Pulmonary artery endothelial cell (primary cell): ENCODE measurements at places on chromosomes 12 and 14. TPM values are rescaled to one million over a fixed set of nuclear protein-coding genes. Genes with fewer than 3 reads are reported as not detected.
A peak's percentile ranks its signal among the peaks of the same experiment; 100 is the strongest.

- no peak for DNase-seq
These were observed 447.5 kb downstream of the AACS start for GRCh38 chr12:125512541-125513298.

- no peak for DNase-seq
These were observed 16.4 kb upstream of the A2M start for GRCh38 chr12:9132008-9132535.

DNA sequence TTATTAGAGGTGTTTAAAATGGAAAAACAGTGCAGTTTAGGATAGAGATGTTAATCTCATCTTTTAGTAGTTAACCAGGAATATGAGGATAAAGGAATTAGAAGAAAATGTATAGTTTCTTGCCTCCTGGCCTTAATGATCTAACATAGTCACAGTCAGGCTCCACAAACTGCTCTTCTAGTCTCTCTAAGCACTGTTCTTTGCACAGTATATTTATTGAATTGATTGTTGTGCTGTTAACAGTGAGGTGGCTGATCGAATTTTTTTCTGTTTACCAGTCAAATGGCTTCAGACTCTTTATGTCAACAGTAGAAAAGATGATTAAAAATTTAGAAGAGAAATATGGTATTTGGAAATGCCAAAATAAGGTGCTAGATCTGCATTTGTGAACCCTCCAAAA, 37.8 kb downstream of the ATF7IP start:
- DNase-seq, result no peak

DNA sequence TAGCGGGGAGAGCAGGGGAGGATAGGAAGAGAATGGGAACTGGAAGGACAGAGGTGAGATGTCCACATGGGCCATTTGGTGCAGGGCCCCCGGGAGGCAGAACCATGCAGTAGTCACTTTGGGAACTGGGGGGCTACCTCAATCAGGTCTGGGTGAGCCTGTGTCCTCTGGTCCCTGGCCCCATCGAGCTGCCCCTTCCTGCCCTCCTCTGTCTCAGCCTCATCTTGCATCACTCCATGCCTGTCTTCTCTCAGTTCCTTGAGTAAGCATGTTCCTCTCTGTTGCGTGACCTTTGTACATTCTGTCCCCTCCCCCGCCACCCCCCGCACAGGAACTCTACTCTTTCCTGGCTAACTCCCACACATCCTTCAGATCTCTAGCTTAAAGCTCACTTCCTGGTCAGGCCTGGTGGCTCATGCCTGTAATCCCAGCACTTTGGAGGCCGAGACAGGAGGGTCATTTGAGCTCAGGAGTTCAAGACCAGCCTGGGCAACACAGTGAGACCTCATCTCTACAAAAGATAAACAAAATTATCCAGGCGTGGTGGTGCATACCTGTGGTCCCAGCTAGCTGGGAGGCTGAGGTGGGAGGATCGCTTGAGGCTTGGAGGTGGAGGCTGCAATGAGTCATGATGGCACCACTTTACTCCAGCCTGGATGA, 23.2 kb downstream of the FOS start:
- DNase-seq, result no peak

ZNF891 gene
- total RNA-seq, result 0.53 and 0.88 TPM in 2 replicates

KRT75 gene
- total RNA-seq, result not detected in 2 replicates

PRR4 gene
- 0.21 and 0.46 TPM in 2 replicates for total RNA-seq

DNA sequence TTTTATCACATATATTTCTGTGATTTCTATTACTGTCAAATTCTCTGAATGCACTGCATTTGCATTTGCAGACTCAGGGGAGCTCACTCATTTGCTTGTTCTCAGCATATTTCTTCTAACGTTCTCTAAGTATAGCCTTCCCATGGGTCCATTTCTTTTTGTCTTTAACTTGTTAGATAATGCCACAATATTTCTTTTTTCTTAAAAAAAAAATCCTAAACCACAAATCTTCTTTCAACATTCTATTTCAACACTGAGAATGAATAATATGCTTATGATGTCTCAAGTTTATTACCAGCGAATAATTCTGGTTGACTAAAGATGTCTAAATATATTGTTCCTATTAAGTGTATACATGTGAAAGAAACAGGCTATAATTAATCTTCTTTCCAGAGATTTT, 200.2 kb downstream of the ANO6 start:
- DNase-seq, result no peak

NEUROD4 gene
- not detected in 2 replicates for total RNA-seq

- DNase-seq, result no peak
These were observed 79.1 kb upstream of the ATP2B1 start for GRCh38 chr12:89787763-89788162.

SOAT2 gene
- total RNA-seq, result not detected in 2 replicates

IL31 gene
- total RNA-seq, result not detected in 2 replicates

LBHD2 gene
- total RNA-seq, result not detected in 2 replicates

- no peak for DNase-seq
These were observed 2.4 kb downstream of the DHH start for GRCh38 chr12:49092086-49092815.

DNA sequence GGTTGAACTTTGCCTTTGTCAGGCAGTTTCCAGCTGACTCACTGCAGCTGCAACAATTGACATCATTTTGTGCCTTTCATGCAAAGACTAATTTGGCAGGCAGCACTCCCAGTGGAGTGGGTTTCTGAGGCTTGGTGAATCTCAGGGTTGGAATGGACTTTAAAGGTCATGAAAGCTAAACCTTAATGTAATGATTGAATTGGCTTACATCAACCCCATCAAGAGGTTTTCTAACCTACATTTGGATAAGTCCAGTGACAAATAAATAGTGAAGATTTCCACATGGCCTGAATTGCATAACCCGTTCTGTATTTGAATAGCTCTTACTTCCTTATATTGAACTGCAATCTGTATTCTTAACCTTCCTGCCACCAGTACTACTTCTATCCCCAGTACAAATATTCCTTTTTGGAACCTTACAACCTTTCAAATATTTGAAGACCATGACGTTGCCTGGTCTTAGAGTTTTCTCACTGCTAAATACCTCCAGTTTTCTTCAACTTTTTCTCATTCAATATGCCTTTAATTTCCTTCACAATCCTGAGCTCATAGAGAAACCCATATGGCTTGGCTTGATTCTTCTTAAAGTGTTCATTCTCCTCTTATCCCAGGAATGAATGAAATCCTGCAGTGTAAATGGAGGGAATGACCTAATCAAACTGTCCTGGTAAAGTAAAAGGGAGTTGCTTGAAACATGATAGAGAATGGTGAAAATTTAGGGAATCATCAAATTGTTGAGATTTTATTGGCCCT, 168.1 kb upstream of the NOVA1 start:
- no peak for DNase-seq

ITPR2 gene
- 48.7 and 96.2 TPM in 2 replicates for total RNA-seq

SLC25A47 gene
- total RNA-seq, result 0.04 TPM in 1 of 2 replicates, not detected in the other

DNA sequence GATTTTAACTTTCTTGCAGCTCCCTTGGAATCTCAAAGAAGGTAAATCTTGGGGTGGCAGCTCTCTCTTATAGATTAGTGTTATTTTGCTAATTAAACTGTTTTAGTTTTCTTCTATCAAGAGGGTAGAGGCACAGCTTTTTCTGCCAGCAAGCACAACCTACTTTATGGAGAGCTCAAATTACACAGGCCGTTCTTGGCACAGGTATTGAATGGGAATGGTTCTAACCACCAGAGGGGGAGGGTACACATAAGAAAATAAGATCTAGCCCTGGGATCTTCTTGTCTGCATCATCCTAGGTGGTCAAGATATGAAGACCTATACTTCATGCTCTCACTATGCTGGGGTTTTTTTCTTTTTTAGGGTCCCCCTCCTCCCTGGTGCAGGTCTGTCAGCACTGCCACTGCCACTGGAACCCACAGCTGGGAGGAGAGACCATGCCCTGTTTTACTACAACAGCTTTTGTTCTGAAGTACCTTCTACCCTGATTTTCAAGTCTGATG, 48.6 kb upstream of the STAC3 start:
- no peak for DNase-seq

- no peak for DNase-seq
These were observed 2.6 kb downstream of the ZDHHC22 start for GRCh38 chr14:77139022-77139421.

CDCA3 gene
- 11.0 and 27.2 TPM in 2 replicates for total RNA-seq

AKAP3 gene
- total RNA-seq, result 0.79 and 2.2 TPM in 2 replicates

GRCh38 chr14:22657861-22658260, 13.7 kb upstream of the OR6J1 start:
- DNase-seq, result peak; percentile 44

LALBA gene
- not detected in 2 replicates for total RNA-seq

GRCh38 chr14:64654246-64654900, 49.9 kb upstream of the PLEKHG3 start:
- DNase-seq, result peak; percentile 13

DNA sequence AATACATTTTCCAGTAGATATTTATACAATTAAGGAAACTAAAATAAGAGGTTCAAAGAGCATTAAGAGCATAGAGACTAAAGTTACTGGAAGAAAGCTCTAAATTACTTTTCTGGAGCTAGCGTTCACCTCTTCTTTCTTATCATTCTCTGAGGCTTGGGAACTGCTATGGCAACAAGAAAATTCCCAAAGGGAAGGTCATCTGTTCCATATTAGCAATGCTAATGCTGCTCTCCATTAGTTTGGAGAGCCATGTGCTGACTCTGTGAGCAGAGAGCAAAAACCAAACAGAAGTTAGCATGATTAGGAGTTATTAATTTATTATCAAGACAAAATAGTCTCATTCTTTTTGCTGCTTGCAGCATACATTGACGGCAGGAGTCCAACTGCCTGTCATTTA, 143.1 kb upstream of the SLC16A7 start:
- DNase-seq, result no peak

DNA sequence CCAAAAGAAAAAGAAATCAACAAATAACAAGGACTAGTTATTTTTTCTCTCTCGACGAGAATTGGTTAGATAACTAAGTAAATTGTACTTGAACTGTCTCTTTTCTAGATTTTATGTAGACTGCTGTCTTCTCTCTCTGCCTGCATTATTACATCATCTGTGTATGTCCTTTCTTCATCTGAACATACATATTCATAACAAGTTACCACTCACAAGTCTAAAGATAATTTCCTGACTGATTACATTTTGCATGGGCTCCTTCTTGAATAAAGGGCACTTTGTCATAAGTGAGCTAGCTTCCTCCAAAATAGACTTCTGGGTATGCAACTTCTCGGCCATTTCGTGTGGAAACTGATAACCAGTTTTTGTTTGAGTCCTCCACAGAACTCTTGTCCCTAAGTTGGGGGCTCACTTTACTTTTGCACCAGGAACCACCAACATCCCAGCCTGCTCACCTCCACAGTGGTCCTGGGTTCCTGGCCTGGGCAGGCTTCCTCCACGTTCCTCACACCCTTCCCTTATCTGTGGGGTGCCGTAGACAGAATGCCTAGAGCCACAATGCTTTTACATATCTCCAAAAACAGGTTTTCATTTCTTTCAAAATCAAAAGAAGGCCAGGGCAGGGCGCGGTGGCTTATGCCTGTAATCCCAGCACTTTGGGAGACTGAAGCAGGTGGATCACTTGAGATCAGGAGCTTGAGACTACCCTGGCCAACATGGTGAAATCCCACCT, 6.2 kb upstream of the DDX47 start:
- DNase-seq, result no peak

DNA sequence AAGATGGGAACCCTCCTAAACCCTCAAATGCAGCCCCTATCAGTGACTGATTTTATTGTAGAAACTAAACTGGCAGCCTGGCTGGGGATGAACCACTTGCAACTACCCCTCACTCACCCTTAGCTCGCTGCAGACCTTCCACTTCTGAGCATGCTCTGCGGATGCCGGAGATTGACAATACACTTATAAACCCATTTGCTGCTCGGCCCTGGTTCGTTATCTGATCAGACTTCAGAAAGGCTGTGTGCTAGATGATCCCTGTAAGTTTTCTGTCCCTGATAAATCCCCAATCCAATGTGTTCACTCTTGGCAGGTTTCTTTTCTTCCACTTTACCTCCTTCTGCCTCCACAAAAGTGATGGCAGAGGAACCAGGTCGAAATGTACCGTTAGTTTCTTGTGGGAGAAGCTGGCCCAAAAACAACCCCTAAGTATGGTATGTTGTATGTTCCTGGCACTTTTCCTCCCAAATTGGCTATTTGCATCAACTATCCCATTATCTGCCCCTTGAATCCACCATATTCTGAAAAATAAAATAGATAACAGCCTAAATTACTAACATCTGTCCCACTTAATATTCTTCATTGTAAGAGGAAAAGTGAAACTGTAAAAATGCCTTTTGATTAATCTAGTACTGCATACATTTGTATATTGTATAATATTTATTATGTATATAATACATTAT, 18.8 kb downstream of the RPH3A start:
- no peak for DNase-seq

GRCh38 chr14:56338674-56339073, 220.5 kb downstream of the PELI2 start:
- DNase-seq, result no peak

DNA sequence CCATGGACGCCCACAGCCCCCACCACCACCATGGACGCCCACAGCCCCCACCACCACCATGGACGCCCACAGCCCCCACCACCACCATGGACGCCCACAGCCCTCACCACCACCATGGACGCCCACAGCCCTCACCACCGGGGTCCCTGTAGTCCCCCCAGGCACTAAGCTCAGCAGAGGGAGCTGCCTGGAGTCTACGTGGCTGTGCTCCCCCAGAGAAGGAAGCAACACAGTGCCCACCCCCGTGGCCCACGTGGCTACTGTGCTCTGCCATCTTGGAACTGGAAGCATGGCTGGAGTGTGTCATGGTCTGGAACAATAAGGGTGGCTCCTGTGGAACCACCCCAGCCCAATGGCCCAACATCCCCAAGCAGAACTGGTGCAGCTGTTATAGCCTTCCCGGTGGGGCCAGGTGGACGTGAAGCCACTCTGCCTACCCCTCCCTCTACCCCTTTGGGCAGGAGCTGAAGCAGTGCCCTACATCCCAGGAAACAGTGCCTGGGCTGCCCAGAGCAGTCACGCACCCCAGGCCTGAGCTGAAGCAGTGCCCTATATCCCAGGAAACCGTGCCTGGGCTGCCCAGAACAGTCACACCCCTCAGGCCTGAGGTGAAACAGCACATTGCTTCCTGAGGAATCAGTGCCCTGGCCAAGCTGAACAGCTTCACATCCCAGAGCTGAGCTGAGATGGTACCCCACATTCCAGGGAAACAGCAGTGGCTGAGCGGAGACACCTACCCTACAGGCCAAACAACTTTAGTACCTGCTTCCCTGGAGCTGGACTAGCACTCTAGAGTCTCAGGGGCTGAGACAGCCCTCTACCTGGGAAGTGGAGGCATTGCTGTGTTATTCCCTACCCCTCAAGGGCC, 9.0 kb upstream of the SFSWAP start:
- no peak for DNase-seq

DNA sequence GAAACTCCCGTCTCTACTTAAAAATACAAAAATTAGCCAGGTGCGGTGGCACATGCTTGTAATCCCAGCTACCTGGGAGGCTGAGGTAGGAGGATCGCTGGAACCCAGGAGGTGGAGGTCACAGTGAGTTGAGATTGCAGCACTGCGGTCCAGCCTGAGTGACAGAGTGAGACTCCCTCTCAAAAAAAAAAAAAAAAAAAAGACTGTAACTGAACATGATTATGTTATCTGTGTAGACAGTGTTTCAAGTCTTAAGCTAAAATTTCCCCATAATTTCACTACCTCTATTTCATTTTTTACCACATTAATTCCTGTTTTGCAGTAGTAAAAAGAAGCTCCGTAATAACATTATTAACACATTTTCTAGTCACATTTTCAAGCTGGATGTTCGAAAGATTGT, 5.4 kb downstream of the PLBD1 start:
- DNase-seq, result no peak

HOXC10 gene
- not detected in 2 replicates for total RNA-seq
